ENCODE measurements at places on chromosomes 4 and X. TPM values are rescaled to one million over a fixed set of nuclear protein-coding genes. Genes with fewer than 3 reads are reported as not detected.

GRCh38 chrX:71540801-71541200, 7.9 kb downstream of the OGT start:
- H3K27me3 ChIP-seq: no peaks in the 10 kb centered on the region
- H3K4me3 ChIP-seq: no peak overlapping the region
- no peak for DNase-seq

Gene TSPAN5
- total RNA-seq: 61.4 TPM

Gene CLDN22
- total RNA-seq: not detected

GRCh38 chr4:156347412-156348075, 393.9 kb upstream of the CTSO start:
- no peaks in the 10 kb centered on the region for H3K27me3 ChIP-seq
- no peak overlapping the region for H3K4me3 ChIP-seq
- peak; percentile 74 for DNase-seq
- peaks cover 12% of the 10 kb centered on the region for H3K4me1 ChIP-seq

DNA sequence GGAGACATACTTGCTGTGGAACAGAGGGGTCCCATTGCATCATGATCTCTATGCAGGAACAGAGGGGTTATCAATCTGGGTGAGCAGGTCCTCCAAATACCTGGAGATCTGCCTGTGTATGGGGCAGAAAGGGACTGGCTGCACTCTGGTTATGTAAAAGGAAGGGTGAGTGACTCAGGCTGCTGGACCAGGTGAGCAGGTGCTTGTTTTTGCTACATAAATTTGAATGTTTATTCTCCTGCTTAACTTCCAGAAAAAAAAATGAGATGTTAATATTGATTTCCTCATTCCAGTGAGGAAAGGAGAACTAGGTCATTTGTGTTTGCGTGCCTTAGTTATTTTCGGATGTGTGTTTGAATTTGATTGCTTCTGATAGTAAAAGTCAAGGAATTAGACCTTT, 225.8 kb upstream of the TRAM1L1 start:
- H3K27me3 ChIP-seq: no peaks in the 10 kb centered on the region
- no peak overlapping the region for H3K4me3 ChIP-seq
- H3K4me1 ChIP-seq: no peaks in the 10 kb centered on the region

GRCh38 chrX:2342874-2343273, 157.9 kb downstream of the DHRSX start:
- no peak overlapping the region for H3K4me3 ChIP-seq
- H3K27ac ChIP-seq: peak overlapping the region; percentile 80
- peak; percentile 89 for DNase-seq
- peaks cover 22% of the 10 kb centered on the region for H3K4me1 ChIP-seq

GRCh38 chrX:17860811-17861488, at the start of gene RAI2:
Gene RAI2, minus strand, starts transcription at chrX:17861298. Its CDS starts 59,288 bp downstream, at chrX:17802010.
- peaks cover 33% of the 10 kb centered on the region for H3K27me3 ChIP-seq
- no peak for DNase-seq
- H3K36me3 ChIP-seq: no peaks in the 10 kb centered on the region
- no peak within 1 kb of the TSS for H3K27ac ChIP-seq
- H3K4me3 ChIP-seq: peak within 1 kb of the TSS; percentile 23
- H3K4me1 ChIP-seq: no peaks in the 10 kb centered on the region

DNA sequence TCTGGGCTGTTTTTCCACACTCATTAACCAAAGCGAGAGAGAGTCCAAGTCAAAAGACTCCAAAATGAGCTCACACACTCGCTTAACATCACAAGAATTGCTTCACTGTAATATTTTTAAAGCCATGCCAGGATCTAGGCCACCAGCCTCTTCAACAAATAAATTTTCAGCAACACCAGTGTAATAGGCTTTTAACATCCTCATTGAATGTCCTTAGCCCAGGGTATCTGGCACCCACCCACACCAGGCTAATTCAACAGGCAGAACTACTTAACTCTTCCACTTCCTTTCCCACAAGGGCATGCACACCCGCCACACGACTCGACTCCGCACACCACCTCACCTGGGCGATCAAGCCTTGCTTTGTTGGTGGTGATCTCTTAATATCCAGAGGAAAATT, 34.2 kb downstream of the FAT1 start:
- H3K4me3 ChIP-seq: no peak overlapping the region
- DNase-seq: no peak
- H3K27me3 ChIP-seq: no peaks in the 10 kb centered on the region
- no peak overlapping the region for H3K27ac ChIP-seq
- H3K36me3 ChIP-seq: no peaks in the 10 kb centered on the region

- H3K27me3 ChIP-seq: no peaks in the 10 kb centered on the region
- no peak for DNase-seq
- peak overlapping the region; percentile 91 for H3K27ac ChIP-seq
- no peak overlapping the region for H3K4me3 ChIP-seq
These were observed 9.6 kb downstream of the UBE2D3 start for GRCh38 chr4:102817613-102818268.

DNA sequence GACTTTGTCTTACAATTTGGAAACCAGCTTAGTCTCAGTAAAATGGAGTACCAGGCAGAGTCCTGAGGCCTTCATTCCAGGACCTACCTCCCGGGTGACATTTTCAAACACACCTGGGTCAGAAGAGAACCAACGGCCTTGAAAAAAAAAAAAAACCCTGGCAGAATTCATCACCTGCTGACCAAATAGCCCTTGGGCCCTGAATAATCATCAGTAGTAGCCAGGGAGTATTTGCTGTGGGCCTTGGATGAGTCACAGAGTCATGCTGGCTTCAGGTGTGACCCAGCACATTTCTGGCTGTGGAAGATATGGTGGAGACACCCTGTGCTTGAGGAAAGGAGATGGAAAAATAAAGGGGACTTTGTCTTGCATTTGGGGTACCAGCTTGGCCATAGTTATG, 92.2 kb downstream of the LPAR4 start:
- no peaks in the 10 kb centered on the region for H3K27me3 ChIP-seq
- H3K4me1 ChIP-seq: no peaks in the 10 kb centered on the region
- no peak overlapping the region for H3K27ac ChIP-seq

DNA sequence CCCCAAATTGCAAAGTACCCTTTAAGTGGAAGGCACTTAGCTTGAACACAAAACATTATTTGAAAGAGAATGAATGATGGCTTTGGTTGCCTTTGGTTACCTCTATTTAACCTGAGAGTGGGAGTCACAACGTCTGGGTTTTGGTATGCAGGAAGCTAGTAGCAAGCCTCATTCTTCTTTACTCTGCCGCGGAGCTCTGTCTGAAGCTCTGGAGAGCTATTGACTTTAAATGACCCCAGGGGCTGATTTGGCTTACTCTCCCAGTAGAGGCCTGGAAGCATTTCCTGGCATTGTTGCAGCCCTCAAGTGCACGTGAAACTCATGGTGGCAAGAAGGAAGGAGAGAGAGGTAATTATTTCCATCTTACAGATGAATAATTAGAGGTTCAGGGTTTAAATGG, 81.8 kb upstream of the MAGEA4 start:
- no peak overlapping the region for H3K4me3 ChIP-seq
- H3K36me3 ChIP-seq: no peaks in the 10 kb centered on the region
- H3K27ac ChIP-seq: no peak overlapping the region
- peak; percentile 54 for DNase-seq

GRCh38 chrX:18448416-18448815, 23.0 kb downstream of the CDKL5 start:
- no peaks in the 10 kb centered on the region for H3K27me3 ChIP-seq
- peak; percentile 29 for DNase-seq
- no peaks in the 10 kb centered on the region for H3K4me1 ChIP-seq
- no peaks in the 10 kb centered on the region for H3K36me3 ChIP-seq

DNA sequence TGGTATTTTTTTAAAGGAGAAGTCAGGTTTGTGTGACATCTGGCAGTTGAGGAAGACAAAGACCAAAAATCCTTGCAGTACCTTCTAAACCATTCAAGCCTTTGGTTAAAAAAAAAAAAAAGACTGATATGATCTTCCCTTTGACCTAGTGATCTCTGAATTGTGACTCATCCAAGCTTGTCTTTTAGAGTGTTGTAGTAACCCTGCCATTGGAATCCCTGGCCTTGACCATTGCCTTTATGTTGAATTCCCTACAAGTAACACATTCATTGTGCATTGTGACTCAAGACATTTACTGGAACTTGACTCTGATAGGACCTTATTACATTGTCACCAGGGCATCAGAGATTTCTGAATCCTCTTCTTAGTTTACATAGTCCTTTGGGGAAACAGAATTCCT, 1469.0 kb downstream of the TECRL start:
- H3K4me1 ChIP-seq: no peaks in the 10 kb centered on the region
- no peaks in the 10 kb centered on the region for H3K36me3 ChIP-seq
- DNase-seq: no peak
- H3K4me3 ChIP-seq: no peak overlapping the region
- no peak overlapping the region for H3K27ac ChIP-seq
- H3K27me3 ChIP-seq: no peaks in the 10 kb centered on the region

DNA sequence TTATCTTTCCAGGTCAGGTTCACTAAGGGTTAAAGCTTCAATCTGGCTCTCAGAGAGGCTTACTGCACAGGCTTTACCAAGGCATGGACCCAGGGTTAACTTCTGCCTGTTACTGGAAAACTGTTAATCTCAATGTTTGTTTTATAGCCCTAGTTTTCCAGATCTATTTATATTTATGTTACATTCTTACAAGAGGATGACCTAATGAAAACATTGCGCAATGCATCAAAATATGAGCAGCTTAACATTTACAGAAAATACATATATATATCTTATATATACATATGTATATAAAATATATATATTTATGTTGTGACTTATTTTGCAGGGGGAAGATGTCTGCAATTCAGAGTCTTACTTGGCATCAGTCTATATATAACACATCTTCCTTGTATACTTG, 112.3 kb downstream of the PCDH19 start:
- no peak for DNase-seq
- H3K27me3 ChIP-seq: no peaks in the 10 kb centered on the region
- H3K36me3 ChIP-seq: no peaks in the 10 kb centered on the region

DNA sequence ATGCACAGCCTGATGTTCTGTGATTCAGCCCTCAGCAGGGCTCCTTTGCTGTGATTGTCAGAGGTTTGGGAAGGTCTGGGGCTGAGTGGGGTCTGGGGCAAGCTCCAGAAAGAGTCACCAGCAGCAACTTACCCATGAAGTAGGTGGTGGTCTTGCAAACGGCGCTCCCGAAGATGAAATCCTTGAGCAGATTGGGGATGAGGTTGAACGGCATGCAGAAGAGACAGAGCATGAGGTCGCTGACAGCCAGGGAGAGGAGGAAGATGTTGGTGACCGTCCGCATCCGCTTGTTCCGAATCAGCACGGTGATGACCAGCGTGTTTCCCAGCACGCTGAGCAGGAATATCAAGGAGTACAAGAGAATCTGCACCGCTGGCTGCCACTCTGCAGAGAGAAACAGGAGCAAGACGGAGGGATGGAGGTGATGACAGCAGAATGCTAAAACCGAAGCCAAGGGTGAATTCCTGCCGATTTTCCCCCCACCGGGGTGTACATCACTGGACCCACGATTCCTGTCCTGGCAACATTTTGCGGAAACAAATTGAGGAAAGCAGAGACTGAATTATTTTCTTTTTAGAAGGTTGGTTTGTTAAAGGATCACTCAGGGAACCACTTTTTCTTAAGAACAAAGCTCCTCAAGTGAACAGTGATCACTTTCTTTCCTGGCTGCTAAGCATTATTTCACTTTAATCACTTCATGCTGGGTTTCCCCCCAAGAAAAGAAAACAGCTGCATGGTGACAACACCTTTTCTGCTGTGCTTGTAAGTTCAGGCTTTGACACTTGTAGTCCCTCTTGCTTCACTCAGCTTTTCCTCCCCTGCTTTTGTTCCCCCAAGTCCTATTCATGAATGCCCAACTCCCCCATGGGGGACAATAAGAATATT, 941 bp downstream of the CCKAR start:
- peaks cover 19% of the 10 kb centered on the region for H3K27me3 ChIP-seq
- no peaks in the 10 kb centered on the region for H3K36me3 ChIP-seq
- no peak overlapping the region for H3K4me3 ChIP-seq
- no peak for DNase-seq
- H3K4me1 ChIP-seq: peaks cover 3% of the 10 kb centered on the region

DNA sequence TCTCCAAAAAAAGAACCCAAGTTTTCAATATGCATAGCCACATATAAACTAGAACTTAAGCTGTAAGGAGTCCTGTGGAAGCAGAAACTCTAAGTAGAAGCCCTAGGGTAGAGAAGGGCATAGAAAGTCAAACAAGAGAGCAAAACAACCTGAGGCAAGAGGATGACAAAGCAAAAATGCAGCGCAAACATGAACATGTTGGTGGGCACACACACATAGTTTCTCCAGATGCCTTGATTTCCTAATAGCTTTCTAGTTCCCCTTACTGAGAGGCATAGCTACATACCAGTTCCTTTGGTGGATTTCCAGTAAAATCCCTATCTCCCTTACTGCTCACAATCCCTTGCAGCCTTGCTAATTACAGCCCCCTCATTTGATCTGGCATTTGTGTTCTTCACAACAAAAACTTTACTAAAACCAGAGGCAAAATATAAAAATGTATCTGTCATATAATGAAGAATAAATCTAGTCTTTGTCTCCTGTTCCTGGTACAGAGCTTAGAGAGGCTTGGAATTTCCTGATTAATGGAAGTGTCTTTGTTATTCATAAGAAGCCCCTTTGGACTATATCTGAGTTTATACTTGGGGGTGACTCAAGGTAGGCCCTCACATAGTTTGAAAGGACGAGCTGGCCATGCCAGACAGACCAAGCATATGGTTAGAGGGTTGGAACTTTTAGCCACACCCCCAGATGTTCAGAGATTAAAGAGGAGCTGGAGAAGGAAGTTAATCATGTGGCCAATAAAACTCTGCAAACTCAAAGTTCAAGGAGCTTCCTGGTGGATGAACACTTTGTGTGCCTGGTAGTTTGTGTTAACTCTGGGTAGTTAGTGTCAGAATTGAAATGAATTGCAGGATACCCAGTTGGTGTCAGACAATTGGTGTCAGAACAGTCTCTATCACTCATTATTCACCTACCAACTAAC, 52.7 kb upstream of the ZCCHC13 start:
- H3K4me3 ChIP-seq: no peak overlapping the region
- peaks cover 8% of the 10 kb centered on the region for H3K36me3 ChIP-seq
- H3K27ac ChIP-seq: peak overlapping the region; percentile 33
- no peaks in the 10 kb centered on the region for H3K27me3 ChIP-seq
- peak; percentile 56 for DNase-seq

GRCh38 chr4:85005865-85006377, 39.4 kb upstream of the WDFY3 start:
- H3K4me3 ChIP-seq: no peak overlapping the region
- no peaks in the 10 kb centered on the region for H3K4me1 ChIP-seq
- no peaks in the 10 kb centered on the region for H3K36me3 ChIP-seq
- no peaks in the 10 kb centered on the region for H3K27me3 ChIP-seq

GRCh38 chr4:53633608-53634007, 42.3 kb upstream of the LNX1 start:
- H3K27ac ChIP-seq: no peak overlapping the region
- H3K4me1 ChIP-seq: no peaks in the 10 kb centered on the region
- DNase-seq: no peak
- no peaks in the 10 kb centered on the region for H3K36me3 ChIP-seq

Gene NPY5R
- not detected for total RNA-seq

- DNase-seq: no peak
- no peaks in the 10 kb centered on the region for H3K36me3 ChIP-seq
- H3K27me3 ChIP-seq: no peaks in the 10 kb centered on the region
- H3K4me3 ChIP-seq: no peak overlapping the region
These were observed 34.9 kb downstream of the MMRN1 start for GRCh38 chr4:89929425-89930159.

GRCh38 chr4:139455126-139455538, 1.2 kb downstream of the RAB33B start:
- no peak overlapping the region for H3K27ac ChIP-seq
- H3K36me3 ChIP-seq: no peaks in the 10 kb centered on the region
- peaks cover 12% of the 10 kb centered on the region for H3K4me1 ChIP-seq
- DNase-seq: no peak
- H3K4me3 ChIP-seq: peak overlapping the region; percentile 89

GRCh38 chr4:137968956-137969678, 273.0 kb downstream of the SLC7A11 start:
- H3K36me3 ChIP-seq: no peaks in the 10 kb centered on the region
- H3K4me1 ChIP-seq: no peaks in the 10 kb centered on the region
- no peak overlapping the region for H3K27ac ChIP-seq
- H3K27me3 ChIP-seq: no peaks in the 10 kb centered on the region
- DNase-seq: peak; percentile 75

Gene LPAR4
- total RNA-seq: 7.0 TPM

Measured in astrocyte (in vitro differentiated cells and primary cell).